ENCODE measurements at places on chromosomes 7 and 10.
A peak's percentile ranks its signal among the peaks of the same experiment; 100 is the strongest.

DNA sequence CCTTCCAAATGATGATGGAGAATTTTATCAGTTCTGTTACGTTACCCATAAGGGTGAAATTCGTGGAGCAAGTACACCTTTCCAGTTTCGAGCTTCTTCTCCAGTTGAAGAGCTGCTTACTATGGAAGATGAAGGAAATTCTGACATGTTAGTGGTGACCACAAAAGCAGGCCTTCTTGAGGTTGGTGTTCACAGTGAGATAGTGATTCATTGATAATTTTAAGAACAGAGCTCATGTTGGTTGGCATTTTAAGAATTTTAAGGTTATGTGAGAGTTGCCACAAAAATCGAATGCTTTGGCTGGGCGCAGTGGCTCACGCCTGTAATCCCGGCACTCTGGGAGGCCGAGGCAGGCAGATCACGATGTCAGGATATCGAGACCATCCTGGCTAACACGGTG is 25.9 kb downstream of the TAX1BP1 start:
- no peak for DNase-seq

DNA sequence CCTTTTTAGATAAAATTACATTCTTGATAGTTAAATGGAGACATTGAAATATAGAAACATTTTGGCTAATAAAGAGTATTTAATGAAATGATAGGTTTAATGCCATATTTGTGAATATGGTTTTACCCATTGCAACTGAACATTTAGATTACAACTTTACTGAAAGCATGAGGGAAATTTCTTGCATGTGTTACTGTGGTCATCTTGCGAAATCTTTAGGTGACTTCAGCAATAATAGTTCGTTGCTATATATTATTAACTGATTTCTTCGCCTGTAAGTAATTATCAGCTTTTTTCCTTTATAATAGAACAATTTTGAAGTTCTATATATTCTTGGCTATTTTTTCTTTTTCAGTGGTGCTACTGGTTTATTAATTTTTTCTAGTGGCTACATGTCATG is 83.2 kb downstream of the MLLT10 start:
- DNase-seq: no peak

- no peak for DNase-seq
Measured at GRCh38 chr7:148458263-148458662, 132.3 kb upstream of the C7orf33 start.

GRCh38 chr7:130872756-130873448 is 138.9 kb upstream of the KLF14 start:
- DNase-seq: no peak

DNA sequence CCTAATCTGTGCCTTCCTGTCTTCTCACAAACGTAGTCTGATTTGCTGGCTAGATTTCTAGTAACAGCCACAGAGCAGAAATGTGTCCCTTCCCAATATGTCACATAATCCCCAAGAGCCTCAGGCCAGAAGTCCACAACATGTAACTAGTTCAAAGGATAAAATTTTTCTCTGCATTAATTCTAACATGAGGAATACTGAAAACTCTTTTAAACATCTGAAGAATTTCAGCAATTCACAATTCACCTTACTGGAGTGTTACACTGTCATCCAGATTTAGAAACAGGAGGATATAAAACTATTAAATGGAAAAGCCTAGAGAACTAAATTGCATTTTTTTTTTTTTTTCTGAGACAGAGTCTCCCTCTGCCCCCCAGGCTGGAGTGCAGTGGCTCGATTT is 2.5 kb upstream of the DDX56 start:
- DNase-seq: no peak

DNA sequence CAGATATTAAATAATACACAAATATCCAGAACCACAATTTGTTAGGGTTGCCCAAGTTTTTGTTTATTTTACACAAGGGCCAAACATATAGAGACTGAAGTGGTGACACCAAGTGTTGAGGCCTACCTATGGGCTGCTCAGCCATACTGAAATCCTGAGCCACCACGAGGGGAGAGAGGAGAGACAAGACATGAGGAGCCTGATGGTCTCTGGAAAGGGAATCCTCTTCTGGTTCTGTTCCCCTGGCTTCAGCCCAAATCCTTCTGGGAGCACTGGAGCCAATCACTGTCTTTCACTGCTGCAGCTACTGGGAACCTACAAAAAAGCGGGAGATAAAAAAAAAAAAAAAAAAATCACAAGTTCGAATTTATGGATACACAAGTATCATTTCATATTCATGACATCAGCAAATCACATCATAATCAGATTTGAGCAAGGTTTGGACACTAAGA is 1.9 kb downstream of the SKIDA1 start:
- peak; percentile 59 for DNase-seq

GRCh38 chr7:37765872-37766525 is 82.4 kb upstream of the NME8 start:
- DNase-seq: no peak

DNA sequence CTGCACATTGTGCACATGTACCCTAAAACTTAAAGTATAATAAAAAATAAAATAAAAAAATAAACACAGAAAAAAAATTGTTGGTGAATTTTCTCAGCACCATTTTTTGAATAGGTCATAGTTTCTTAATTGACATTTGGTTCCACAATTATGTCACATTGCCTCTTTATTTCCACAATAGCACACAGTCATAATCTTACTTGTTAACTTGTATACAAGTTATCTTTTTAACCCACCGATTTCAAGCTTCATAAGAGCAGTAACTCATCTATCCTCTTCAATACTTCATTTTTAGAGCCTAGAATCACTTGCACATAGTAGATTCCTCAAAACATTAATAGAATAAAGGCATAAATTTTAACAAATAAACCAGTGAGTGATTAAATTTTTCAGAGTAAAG is 1425.1 kb upstream of the LRRTM3 start:
- DNase-seq: no peak

- no peak for DNase-seq
Measured at GRCh38 chr10:1084011-1084950, 28.1 kb downstream of the WDR37 start.

- DNase-seq: no peak
Measured at GRCh38 chr7:107593025-107593410, 13.0 kb downstream of the BCAP29 start.

- no peak for DNase-seq
Measured at GRCh38 chr7:100378114-100378755, 4.9 kb downstream of the PILRA start.
